ENCODE measurements at places on chromosomes 11 and 22. TPM values are rescaled to one million over a fixed set of nuclear protein-coding genes. Genes with fewer than 3 reads are reported as not detected.

Gene IGLL1
- not detected for total RNA-seq

Gene OR8G5
- not detected for total RNA-seq

Gene MICAL2
- 212 TPM for total RNA-seq

Gene ESAM
- total RNA-seq, result 154 TPM

Gene CCDC157
- total RNA-seq, result 0.93 TPM

Gene SSTR3
- total RNA-seq, result not detected

Gene FBLN1
- total RNA-seq, result 0.14 TPM

Gene SLC22A8
- total RNA-seq, result not detected

Gene CHRNA10
- total RNA-seq, result 1.1 TPM

Gene ARHGAP8
- total RNA-seq, result not detected

Gene PRSS23
- 282 TPM for total RNA-seq

Gene OR4D5
- not detected for total RNA-seq

Gene PLA2G3
- total RNA-seq, result 0.29 TPM

Gene MARK2
- 26.1 TPM for total RNA-seq

Gene CASP12
- total RNA-seq, result 1.5 TPM

Gene TREH
- total RNA-seq, result not detected

Gene FGF19
- total RNA-seq, result not detected

Gene PGGHG
- total RNA-seq, result 13.2 TPM
